Forelimb muscle (tissue), 1 donor: ENCODE measurements at places on chromosomes 7 and 10.

GRCh38 chr10:95876756-95877155 lies 31.0 kb upstream of the CC2D2B start:
- no peak for DNase-seq

- no peak for DNase-seq
Observed at GRCh38 chr10:12774204-12774894, 227.2 kb downstream of the CCDC3 start.

DNA sequence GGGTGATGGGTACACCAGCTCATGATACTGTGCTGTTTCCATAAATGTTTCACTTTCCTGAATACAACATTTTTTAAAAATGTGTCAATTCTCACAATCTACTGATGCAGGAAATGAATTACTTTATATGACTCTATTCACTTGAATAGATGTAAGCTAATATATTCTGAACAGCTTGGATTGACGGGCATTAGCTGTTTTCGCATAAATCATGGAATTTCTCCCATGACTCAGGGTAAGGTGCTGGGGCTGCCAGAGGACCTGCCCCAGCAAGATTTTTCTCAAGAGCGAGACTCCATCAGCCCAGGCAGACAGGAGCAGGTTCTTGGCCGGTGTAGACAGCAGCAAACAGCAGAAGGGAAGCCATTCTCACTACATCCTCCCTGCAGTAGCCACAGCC lies 107.1 kb downstream of the PFKFB3 start:
- DNase-seq = no peak

DNA sequence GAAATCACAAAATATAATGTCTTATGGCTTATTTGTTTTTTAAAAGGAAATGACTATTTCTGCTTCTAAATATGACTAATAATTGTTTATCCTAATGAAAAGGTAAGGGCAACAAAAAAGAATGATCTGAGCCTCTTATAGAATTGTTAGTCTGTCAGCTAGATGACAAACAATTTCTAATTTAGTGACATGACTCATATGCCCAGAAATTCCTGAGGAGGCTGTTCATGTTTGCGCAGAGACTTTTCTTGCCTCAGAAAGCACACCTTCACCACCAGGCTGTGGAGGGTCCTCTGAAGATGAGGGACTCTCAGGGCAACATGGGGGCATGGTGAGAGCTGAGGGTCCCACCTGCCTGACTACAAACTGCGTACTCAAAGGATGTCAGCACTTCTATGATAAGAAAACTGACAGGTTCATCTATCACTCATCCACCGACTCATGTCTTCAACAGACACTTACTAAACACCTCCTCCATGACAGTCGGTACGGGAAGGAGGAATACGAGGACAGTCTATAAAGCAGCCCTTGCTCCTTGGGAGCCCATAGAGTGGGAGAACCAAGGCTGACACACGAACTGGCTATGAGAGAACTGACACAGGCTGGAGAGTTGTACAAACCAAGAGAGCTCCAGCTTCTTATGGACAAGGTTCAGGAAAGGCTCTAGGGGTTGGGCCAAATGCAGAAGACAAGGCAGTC lies 102.0 kb downstream of the PKD1L1 start:
- no peak for DNase-seq

DNA sequence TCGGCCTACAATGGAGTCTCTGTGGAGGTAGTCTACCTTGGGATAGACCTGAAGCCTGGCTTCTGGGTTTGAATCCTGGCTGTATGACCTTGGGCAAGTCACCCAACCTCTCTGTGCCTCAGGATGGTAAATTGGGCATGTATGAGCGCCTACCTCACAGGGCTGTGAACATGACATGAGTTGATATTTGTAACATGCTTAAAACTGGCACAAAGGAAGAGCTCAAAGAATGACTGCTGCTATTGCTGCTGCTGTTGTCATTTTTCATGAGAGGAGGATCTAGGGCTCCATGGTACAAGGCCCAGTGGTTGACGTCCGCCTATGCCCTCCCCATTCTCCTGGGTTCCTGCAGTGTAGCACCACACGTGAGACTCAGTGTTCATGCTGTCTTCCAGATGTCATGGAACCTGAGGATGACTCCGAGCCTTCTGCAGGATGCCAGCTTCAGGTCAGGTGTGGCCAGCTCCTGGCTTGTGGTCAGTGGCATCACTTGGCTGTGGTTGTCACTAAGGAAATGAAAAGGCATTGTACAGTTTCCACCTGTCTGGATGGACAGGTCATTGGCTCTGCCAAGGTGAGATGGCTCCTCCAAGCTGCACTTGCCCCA lies 95.0 kb downstream of the WDFY4 start:
- DNase-seq = no peak

- DNase-seq = no peak
Observed at GRCh38 chr10:88992921-88993524, 2.4 kb downstream of the FAS start.
